ENCODE measurements at places on chromosomes 3 and 15.

- no peak for DNase-seq
Observed at GRCh38 chr15:45087513-45087912, 26.5 kb downstream of the DUOX2 start.

- no peak for DNase-seq
Observed at GRCh38 chr15:25058080-25058785, 103.4 kb downstream of the SNRPN start.

GRCh38 chr15:71802770-71803169, 7.6 kb upstream of the NR2E3 start:
- no peak for DNase-seq

GRCh38 chr15:65998486-65998885, 129.2 kb downstream of the RAB11A start:
- no peak for DNase-seq

- DNase-seq: peak; percentile 70
Observed at GRCh38 chr3:71064956-71065763, 518.4 kb downstream of the FOXP1 start.

GRCh38 chr15:36156879-36157427, 422.5 kb upstream of the CDIN1 start:
- no peak for DNase-seq

DNA sequence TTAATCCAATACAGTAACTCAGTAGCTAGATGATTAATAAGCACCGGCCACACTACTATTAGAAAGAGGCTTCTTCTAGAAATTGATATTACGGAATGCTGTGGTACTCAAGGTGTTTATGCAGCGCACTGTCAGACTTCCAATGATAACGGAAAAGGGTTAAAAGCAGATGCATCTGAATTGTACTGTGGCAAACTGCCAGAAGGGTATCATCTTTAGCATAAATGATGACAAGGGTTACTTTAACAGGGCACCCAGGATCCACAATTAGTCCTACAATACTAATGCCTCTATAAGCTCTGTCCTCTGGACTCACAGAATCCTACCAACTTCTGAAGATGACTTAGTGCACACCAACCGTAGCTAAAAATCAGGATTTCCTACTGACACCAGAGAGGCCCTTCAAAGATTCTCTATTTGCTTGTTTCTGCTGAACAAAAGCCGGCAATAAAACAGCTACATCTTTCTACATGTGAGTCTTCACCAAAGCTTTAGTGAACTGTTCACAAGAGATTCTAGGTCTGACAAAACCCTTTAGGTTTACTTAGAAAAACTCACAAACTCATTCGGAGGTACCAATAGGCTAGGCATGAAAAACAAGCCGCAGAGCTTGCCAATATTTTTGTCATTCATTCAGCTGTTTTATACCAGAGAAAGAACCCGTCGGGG, 7.1 kb downstream of the SATB1 start:
- no peak for DNase-seq

- DNase-seq: no peak
Observed at GRCh38 chr15:100710744-100711515, 108.5 kb downstream of the ASB7 start.

DNA sequence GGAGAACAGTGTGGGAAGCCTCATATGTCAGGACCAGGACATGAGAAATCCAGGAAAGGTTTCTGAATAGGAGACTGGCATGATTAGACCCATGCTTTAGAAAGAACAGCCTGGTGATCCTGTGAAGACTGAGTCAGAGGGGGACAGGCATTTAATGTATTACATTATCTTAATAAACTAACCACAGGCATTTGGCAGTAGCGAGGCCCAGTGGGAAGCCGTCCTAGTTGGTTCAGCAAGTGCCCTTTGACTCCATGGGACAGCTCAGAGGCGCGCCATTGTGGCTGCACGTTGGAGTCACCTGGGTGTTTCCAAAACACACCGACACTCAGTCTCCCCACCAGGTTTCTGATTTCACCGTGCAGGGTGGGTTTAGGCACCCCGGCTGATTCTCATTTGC, 90.5 kb upstream of the DGKG start:
- no peak for DNase-seq

- no peak for DNase-seq
Observed at GRCh38 chr15:65275104-65275727, 11.5 kb downstream of the PARP16 start.

- no peak for DNase-seq
Observed at GRCh38 chr15:65835447-65835846, 33.8 kb upstream of the RAB11A start.

DNA sequence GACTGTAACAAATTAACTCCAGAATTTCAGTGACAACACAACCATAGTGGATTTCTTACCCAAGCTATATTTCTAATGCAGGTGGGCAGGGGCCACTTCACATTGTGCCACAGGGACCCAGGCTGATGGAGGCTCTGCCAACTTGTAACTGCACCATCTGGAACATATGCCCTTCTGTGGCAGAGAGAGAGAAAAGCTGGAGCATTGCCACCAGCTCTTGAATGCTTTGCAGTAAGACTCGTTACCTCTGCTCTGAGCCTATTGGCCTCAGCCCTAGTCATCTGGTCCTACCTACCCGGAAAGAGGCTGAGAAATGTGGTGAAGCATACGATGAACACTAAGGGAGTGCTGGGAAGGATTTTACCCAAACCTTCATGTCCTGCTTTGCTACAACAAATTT, 587.1 kb downstream of the ZNF385D start:
- no peak for DNase-seq

DNA sequence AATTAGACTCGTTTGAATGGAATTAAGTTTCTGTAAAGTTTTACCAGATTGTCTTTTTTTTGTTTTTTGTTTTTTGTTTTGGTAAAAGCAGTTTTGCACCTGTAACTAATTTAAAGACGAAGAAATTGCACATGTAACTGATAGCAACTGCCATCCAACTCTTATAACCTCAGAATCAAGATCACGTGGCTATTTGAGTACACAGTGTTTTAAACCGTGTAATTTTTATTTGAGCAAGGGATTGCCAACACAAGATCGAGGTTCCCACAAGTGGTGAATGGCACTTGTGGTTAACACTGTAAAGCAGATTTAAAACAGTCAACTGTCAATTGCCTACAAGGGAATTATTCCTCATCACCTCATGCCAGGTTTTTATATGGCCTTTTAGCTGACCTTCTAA, 67.3 kb downstream of the PPARG start:
- no peak for DNase-seq

GRCh38 chr15:70487387-70487740, 276.0 kb downstream of the UACA start:
- DNase-seq: no peak

- peak; percentile 50 for DNase-seq
Observed at GRCh38 chr15:25859838-25860645, 3.1 kb downstream of the ATP10A start.

DNA sequence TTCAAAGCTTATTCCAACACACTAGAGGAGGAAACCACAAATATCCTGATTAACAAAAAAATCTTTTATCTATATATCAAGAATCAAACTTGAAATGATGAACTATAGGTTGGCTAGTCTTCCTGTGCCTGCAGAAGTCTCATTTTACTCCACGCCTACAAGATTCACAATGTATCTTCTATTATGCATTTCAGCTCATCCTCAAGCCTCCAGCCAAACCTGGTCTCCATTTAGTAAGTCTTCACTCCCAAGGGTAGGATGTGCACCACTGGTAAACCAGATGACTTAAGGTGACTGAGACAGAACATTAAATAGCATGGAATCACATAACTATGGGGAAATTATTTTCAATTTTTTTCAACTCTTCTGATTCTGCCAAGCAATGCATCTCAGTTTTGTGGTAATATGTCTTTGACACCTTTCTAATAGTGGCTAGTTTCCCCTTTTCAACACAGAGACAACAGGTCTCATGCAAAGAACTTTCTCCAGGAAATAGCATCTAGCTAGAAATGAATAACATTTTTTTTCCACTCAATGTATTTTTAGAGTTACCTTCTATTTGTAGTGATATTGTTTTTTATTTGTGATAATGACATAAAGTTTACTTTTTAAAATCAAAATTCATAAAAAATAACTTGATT, 166.9 kb downstream of the TNIK start:
- no peak for DNase-seq

DNA sequence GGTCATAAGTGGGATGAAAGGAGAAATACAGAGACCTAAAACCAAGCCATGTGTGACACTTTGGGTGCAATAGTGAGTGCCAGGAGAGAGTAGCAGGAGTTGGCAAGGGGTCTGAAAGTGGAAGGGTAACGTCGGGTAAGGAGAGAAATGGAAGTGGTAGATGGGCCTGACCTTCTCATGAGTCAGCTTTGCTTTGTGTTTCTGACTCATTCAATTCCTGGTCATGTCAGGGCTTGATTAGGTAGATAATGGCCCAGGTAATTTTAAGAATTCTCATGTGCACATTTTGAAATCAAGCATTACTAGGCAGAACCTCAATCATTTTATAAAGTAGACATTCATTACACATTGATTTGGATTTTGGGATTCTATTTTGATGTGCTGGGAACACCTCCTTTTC, 262.5 kb downstream of the SOX2 start:
- no peak for DNase-seq

DNA sequence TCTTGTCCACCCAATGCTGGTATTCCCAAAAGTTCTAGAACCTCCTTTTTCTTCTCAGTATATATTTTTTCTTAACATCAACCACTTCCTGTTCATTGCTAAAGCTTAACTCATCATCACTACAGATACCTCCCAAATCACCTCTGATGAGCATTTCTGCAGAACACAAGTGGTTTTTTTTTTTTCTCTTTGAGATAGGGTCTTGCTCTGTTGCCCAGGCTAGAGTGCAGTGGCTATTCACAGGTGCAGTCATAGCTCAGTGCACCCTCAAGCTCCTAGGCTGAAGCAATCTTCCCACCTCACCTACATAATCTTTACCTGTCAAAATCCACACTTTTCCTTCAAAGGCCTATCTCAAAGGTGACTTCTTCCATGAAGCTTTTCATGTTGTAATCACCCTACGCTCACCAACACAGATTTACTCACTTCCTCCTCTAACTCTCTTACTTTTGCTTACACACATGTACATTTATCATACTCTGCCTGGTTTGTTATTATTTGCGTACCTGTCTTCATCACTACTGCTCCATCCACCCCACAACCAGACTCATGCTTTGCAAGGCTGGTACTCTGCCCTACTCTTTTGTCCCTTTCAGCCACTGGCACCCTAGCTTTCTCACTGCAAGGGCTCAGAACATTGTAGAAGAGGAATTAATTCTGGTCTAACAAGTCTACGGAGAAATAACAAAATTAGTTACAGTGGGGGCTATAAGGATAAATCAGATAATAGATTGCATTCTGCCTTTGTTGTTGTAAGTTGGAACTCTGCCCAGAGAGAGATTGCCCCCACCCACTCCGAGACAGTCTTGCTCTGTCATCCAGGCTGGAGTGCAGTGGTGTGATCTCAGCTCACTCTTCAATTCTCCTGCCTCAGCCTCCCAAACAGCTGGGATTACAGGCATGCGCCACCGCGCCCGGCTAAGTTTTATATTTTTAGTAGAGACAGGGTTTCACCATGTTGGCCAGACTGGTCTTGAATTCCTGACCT, 27.5 kb downstream of the HERC1 start:
- DNase-seq: no peak

GRCh38 chr3:112774293-112774926, 72.3 kb downstream of the CD200R1L start:
- DNase-seq: no peak

- DNase-seq: no peak
Observed at GRCh38 chr15:58332676-58333400, 99.0 kb upstream of the LIPC start.

DNA sequence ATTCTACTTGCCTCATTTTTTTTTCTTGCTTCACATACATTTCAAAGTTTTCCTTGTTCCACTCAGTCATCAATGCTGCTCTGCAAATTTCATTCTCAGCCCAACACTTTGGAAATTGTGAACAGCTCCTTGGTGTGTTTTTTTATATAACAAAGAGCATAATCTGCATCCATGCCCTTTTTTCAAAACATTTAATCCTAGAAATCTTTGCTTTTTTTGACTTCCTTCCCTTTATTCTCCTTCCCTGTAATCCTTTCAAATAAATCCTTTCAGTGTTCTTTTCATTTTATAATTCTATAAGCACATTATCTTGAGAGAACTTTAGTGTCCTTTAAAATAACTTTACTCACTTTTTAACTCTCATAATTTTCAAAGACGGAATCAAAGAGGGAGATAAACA, 1150.8 kb downstream of the SI start:
- no peak for DNase-seq

DNA sequence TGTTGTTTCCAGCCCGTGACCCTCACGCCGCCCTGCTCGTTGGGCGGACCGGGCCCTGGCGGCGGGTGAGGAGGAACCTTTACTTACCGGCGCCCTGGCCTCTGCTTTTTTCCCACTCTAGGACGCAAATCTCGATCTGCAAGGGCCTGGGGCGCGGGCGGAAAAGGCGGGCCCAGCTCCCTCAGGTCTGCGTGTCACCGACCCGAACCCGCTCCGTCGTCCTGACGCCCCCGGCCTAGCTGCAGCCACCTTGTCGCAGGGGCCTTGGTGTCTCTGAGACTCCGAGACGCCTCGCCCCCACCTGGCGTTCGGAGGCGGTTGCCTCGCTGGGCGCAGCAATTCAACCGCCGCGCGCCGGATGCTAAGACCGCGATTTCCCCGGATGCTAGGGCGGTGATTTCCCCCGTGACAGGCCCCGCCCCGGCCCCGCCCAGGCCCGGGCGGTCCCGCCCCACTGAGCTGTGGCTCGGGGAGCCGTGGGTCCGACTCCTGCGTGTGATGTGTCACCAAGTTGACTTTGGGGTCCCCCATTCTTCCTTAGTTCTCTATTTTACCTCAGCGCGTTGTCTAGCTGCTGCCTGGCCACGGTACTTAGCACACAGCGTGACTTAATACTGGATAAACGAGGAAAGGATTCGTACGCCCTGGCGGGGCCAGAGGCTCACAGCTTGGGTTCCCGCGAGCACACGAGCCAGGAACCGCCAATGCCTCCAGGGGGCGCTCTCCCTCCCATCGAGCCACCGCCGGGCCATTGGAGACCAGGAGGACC, at the start of gene RPL39L:
TSS of gene RPL39L (minus strand) at position 371 of the 769 bp plus-strand sequence. CDS start 18,196 bp downstream, outside the sequence.
- peak; percentile 84 for DNase-seq

GRCh38 chr3:14561051-14561960, 21.2 kb upstream of the GRIP2 start:
- no peak for DNase-seq

DNA sequence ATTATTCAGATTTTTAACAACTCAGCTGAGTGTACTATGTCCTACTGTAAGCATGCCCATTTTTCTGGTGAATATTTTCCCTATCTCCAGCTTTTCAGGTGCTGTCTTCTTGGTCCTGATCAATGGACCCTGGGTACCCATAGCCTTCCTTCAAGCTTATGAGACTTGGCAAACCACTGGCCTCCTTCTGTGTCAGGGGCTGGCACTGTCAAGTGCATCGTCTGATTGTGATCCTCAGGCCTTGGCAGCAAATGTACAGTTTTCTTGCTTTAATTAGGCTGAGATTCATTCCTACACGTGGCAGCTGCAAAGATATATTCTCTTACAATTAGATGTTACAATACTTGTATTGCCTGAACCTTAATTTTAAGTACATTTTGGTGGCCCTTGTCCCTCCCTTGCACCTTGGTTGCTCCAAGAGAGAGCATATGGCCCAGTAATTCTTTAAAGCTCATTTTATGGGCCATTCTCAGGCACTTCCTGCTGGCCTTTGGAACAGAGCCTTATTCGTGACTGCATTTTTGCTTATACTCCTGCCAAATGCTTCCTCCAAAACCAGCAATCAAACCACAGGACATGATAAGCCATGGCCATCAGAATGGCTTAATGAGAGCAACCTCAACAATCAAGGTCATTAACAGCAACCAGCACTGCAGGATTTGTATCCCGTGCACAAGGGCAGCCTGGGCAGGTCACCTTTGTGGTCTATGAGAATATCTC, 179.9 kb downstream of the CNTN6 start:
- no peak for DNase-seq

- no peak for DNase-seq
Observed at GRCh38 chr3:123126653-123127052, 59.8 kb downstream of the PDIA5 start.

All from effector CD4-positive, alpha-beta T cell (primary cell).